Putamen (tissue), 1 donor: ENCODE measurements at places on chromosomes 1 and 21.

DNA sequence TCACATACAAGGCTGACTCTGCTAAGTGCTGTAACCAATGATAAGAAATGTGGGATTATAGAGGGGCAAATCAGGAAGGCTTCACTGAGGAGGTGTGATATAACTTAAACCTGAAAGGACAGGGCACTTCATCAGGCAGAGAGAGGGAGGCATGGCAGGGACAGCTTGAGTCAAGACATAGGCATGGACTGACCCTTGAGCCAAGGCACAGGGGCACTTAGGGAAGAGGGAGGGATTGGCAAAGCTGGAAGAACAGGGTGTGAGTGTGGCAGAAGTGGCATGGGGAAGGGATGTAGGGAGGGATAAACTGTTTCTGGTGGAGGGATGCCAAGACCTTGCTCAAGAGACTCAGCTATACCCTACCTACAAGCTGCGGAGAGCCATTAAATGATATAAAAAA lies 81.3 kb downstream of the PLXNA2 start:
- DNase-seq: no peak

- no peak for DNase-seq
These were observed 1.2 kb downstream of the LORICRIN start for GRCh38 chr1:153260585-153261280.

DNA sequence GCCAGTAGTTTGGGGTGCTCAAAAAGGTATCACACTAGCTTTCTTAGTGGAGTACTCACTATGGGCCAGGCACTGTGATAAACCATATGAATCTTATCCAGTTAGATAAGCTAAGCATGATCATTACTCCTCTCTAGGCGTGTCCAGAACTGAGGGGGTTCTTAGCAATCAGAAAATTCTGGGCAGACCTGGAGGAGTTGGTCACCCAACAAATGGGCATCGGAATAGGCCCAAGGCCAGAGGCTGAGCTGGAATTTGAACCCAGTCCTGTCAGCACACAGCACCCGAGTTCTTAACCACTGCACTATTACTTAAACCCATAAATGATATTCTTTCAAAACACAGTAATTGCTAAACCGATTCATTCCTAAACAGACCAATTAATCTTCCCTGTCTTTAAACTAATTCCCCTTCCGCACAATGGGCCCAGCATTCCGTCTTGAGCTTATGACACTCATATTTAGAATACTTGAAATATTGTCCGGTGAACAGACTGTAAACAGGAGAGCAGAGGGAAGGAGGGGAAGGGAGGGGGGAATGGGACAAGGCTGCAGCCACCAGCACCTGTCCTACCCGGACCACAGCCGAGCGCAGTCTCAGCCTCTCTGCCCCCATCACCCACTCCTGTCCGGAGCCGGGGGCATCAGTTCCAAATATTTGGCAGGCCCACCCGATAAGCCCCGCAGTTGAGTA lies 113.0 kb upstream of the GADD45A start:
- no peak for DNase-seq

DNA sequence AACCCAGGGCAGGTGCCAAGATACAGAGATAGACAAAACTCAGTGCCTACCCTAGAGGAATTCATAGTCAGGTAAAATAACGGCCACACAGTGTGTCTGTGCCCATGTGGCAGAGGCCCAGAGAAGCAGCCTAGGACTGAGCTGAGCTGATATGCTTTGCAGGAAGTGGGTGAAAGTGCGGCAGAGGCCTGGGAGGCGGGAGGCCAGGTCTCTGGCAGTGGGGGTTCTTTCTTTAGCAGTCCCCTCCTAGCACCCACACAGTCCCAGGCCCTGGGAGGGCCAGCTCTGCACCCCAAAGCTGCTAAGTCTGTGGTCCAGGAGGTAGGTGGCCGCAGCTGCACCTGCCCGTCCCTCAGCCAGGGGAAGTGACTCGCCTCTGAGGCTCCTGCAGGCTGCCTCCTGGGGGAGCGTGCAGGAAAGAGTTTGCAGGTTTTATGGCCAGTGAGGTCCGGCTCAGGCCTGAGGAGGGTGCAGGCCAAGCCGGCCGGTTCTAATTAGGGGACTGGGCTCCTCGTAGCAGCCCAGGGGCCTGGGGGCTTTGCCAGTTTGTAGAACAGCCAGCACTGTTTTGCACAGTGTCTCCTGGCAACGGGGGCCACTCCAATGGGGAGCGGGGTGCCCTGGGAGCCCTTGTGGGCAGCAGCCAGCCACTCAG lies 107.9 kb downstream of the SPSB1 start:
- no peak for DNase-seq
